ENCODE measurements at places on chromosomes 2 and 18.

DNA sequence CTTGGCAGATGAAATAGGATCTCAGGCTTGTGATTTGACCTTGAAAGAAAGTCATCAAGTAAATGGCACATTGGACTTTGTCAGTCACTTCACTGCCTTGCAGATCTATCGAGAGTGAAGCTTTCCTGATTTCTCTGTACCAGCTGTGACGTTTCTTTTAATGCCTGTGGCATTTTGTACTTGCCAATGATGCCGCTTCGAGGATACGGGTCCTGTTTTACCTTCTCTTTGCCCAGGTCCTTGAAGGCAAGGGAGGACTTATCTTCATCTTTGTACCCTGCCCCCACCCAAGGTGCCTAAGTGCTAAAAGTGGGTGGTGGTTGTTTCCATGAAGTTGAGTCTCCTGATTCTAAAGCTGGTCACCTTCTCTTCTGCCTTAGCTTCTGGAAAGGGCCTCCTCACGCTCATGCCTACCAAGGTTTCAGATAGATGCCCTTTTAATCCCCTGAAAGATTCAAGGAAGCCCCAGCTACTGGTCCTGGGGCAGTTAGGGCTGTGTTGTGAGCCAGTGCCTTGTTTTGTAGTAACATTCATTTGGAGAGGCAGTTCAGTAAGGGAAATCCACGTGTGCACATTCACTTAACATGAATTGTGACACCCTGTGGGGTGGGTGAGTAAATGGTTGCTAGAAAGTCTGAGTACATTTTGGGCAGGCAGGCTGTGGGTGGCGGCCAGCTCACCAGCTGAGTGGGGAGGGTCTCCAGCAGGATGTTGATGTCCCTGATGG lies 6.1 kb downstream of the LBH start:
- no peak for DNase-seq

- no peak for DNase-seq
Measured at GRCh38 chr18:10121028-10121427, 207.2 kb downstream of the VAPA start.

DNA sequence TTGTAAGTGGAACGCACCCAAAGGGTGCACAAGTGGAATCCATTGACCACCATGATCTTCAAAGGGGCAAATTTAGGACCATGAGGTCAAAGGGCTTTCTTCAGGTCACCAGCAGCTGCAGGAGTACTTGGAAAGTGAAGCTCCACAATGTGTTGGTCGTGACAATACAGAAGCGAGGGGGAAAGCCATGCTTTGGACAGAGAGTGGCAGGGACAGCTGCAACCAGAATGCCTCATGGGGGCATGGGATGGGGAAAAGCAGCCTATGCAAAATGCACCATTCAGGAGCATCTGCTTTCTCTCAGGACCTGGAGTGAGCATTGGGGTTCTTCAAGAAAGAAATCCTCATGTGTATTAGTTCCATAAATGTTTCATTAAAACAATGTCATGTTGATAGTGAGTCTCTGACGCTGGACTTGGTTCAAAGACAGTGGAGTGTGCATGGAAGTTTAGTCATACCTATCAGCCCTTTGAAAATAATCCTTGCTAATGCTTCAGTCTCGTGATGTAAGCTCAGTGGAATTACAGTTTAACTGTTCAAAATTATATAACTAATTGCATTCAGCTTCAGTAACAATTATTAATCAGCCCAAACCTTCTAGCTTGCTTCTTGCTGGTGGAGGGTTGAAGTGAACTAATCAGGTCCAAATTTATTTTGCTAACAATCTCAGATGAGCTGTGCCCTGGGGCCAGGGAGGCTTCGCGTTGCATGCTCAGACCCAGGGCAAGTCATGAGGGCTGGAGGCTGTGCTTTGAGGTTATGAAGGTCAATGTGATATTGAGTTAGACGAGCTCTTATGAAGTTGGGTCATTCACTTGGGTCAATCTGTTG lies 41.6 kb downstream of the ACKR3 start:
- no peak for DNase-seq

GRCh38 chr2:59076079-59076619 lies 835.0 kb upstream of the FANCL start:
- DNase-seq: no peak

GRCh38 chr2:153405196-153405595 lies 73.4 kb downstream of the RPRM start:
- no peak for DNase-seq

- no peak for DNase-seq
Measured at GRCh38 chr2:191705701-191706100, 27.8 kb downstream of the NABP1 start.

Data from amniotic stem cell (primary cell).